ENCODE measurements at places on chromosomes 12 and 14.

GRCh38 chr14:40574780-40575179 is 1031.9 kb upstream of the LRFN5 start:
- no peak for DNase-seq

- peak; percentile 46 for DNase-seq
These were observed 1.1 kb downstream of the NUMB start for GRCh38 chr14:73457041-73457923.

DNA sequence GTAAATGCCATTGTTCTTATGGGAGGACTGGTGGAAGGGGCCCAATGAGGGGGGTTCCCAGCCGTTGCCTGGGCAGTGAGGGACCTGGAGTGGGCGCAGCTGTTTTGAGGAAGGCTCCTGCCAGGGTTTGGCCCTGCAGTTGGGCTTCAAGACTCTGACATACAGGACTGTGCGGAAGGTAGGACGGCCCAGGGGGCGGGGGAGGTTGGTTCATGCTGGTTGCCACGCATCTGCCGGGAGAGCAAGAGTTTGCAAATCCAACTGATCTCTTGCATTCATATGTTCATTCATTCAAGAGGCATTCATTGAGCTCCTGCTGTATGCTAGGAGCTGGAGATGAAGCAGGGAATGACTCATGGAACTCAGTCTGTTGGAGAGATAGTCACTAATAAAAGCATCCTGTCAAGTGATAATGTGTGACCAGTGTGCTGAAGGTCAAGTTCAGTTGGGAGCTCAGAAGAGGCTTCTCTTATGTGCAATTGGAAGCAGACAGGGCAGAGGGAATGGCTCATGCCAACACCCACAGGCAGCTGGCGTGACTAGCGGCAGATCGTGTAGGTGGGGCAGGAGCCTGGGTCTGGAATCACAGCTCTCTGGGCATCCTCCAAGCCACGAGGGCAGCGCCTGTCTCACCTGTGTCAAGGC is 7.8 kb downstream of the SH2B3 start:
- peak; percentile 54 for DNase-seq

GRCh38 chr14:103141117-103141796 is 18.0 kb downstream of the TNFAIP2 start:
- peak; percentile 65 for DNase-seq

- DNase-seq = no peak
These were observed 64.2 kb upstream of the TMCC3 start for GRCh38 chr12:94714378-94715114.

GRCh38 chr14:71597955-71598660 is 334.1 kb upstream of the RGS6 start:
- peak; percentile 63 for DNase-seq

Data from NB4 (cell line).